Smooth muscle cell of the brain vasculature (primary cell): ENCODE measurements at places on chromosomes 4 and X.

GRCh38 chr4:151806511-151806927, 45.7 kb upstream of the GATB start:
- DNase-seq: no peak

GRCh38 chrX:146435472-146435871, 374.1 kb upstream of the CXorf51B start:
- no peak for DNase-seq

- DNase-seq: no peak
These were observed 608.8 kb downstream of the PCDH7 start for GRCh38 chr4:31328932-31329331.

- DNase-seq: no peak
These were observed 84.0 kb upstream of the TBC1D9 start for GRCh38 chr4:140839888-140840790.

GRCh38 chr4:42050516-42051249, 60.4 kb downstream of the SLC30A9 start:
- no peak for DNase-seq

DNA sequence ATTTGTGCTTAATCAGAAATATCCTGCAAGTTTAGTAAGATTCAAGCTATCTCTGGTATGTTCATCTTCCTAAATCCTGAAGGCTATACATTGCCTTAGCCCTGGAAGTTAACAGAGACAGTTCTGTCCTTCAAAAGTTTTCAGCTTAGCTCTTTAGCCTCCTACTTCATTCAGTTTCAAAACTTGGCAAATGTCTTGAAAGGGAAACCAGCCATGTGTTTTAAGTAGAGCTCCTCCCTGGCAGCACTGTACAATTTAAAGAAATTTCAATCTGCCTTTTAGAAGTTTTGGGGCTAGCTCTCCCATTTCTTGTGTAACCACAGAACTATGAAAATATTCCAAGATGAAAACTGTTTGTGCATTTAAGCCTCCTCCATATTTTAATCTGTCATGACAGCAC, 47.0 kb downstream of the FANCB start:
- no peak for DNase-seq

DNA sequence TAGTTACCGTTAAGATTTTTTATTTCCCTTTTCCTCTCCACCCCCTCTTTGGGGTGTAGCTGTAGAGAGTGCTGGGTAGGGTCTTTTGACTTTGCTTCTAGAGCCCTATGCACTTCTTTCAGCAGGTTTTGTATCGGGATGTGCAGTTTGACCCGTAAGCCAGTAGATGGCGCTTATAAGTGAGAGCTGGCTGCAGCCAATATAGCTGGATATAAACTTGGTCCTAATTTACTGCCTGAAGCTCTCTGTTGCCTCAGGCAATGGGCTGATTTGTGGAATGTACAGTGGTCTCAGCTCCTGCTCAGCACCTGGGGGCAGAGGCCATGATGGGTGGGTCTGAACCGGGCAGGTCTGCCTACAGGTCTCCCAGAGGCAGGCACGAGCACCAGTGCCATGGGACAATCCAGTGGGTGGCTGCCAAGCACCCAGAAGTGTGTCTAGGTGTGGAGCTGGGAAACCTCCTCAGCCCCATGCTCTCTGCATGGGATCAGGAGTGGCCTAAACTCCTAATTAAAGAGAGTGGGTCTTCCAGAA, 146.5 kb downstream of the SPANXN1 start:
- no peak for DNase-seq

DNA sequence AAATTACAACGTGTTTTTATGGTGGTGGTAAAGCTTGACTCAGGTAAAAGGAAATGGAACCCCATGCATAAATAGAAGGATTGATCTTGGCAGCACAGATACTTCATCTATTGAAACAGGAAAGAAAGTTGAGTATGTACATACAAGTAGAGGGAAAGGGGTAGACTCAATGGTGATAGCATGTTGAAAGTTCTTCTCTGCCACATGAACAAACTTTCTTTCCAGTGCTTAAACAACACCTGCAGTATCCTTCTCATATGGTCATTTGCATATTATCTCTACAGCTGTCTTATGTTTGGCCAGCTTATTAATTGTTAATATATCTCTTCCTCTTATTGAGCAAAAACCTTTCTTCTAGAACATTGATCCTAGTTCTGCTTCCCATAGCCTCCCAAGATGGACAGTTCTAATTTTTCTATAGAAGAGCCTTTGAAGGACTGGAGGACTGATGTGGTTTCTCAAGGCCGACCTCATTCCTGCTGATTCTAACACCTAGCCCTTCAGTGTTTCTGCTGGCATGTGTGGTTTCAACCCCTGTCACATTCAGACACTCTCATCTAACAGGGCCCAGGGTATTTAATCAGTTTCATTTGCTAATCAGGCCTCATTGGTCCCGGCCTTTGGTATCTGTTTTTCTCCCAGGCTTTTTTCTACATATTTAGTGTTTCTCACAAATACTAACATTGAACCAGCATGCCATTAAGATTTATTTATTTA, 108.1 kb upstream of the SPRY1 start:
- no peak for DNase-seq

DNA sequence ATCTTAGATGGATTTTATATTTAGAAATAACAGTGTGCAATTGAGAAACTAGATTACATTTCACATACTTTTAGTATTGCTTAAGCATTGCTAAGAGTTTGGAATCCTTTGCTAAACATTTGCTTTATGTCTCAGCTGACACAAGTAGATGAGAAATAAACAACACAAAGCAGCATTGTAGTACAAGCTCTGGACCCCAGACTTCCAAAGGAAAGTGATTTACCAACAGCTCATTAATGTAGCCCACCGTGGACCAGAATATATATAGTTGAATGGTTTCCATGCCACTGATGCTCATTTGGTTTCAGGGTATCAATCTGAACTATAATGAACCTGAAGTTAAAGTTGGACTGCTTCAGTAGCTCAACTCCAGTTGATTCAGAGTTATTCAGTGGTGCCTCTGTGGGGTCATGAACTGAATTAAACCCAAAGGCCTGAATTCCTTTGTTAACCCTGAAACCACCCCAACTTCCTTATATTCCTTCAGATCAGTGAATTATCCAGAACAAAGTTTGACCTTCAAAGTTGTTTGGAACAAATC, 132.1 kb upstream of the NEIL3 start:
- no peak for DNase-seq

DNA sequence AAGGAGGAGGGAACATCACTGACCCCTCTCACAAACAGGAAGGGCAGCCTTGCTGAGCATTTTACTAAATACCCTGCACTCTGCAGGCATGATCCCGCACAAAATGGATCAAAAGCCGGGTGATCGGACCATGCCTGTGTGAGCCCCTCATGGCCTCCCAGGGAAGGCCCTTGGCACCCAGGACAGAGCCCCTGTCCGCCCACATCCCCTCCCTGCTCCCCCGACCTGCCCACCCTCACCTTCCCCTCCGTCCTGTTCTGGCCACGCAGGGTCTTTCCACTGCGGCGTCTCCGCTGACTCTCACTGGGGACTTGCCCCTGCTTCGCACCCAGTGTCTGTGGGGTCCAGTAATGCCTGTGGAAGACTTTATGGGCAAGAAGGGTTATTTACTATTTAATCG, 105.0 kb downstream of the HMX1 start:
- DNase-seq: no peak

DNA sequence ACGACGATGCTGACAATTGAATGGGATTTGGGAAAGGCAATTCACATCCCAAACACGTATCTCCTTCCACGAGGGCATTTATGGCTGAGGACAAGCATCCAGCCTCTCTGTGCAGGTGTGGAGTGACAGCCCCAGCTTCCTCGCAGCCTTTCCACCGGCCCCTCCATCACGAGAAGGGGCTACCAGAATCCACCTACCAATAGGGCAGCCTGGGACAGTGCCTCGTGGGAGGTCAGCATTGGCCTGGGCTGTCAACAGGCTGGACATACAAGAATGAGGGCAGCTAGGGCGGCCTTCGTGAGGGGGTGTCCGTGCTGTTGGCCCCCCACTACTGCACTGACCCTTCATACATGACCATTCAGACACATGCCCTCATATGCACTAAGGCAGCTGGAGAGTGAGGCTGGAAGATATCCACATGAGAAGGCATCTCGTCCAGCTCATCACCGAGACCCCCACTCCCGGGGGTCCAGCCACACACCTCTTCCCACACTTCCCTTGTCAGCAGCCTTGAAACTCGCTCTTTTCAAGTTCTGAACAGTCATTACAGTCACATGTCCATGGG, 81.0 kb upstream of the ADRA2C start:
- DNase-seq: no peak

DNA sequence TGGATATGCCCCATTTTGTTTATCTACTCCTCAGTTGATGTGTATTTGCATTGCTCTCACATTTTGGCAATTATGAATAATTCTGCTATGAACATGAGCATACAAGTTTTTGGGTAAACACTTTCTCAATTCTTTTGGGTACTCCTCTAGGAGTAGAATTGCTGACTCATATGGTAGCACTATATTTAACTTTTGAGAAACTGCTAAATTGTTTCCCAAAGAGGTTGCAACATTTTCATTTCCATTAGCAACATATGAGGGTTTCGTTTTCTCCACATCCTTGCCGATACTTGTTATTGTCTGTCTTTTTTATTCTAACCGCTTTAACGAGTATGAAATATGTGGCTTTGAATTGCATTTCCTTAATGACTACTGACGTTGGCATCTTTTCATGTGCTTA, 185.4 kb downstream of the TSPAN5 start:
- no peak for DNase-seq

- DNase-seq: no peak
These were observed 27.9 kb downstream of the TSC22D3 start for GRCh38 chrX:107747596-107748161.

- DNase-seq: no peak
These were observed 1119.2 kb upstream of the INTU start for GRCh38 chr4:126513596-126513995.

DNA sequence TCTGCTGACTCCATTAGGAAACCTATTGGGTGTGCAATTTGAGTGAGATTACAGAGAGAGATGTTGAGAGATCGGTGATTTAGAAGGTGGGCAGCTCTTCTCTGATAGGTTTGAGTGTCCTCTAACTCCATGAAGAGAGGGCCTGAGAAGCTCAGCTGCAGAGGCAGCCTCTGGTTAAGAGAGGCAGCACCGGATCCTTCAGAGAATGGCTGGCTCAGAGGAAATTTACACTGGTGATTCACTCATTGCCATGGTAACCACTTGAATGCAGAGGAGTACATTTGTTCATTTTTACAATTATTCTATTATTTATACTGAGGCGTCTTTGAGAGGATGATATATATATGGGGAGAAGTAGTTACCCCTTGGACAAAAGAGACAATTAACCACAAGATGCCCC, 171.7 kb downstream of the PDGFRA start:
- DNase-seq: no peak
